ENCODE measurements at places on chromosomes 13 and 19.

GRCh38 chr13:34419025-34419424 lies 523.0 kb upstream of the NBEA start:
- no peak for DNase-seq

- no peak for DNase-seq
Measured at GRCh38 chr13:37648609-37649008, 50.0 kb upstream of the POSTN start.

DNA sequence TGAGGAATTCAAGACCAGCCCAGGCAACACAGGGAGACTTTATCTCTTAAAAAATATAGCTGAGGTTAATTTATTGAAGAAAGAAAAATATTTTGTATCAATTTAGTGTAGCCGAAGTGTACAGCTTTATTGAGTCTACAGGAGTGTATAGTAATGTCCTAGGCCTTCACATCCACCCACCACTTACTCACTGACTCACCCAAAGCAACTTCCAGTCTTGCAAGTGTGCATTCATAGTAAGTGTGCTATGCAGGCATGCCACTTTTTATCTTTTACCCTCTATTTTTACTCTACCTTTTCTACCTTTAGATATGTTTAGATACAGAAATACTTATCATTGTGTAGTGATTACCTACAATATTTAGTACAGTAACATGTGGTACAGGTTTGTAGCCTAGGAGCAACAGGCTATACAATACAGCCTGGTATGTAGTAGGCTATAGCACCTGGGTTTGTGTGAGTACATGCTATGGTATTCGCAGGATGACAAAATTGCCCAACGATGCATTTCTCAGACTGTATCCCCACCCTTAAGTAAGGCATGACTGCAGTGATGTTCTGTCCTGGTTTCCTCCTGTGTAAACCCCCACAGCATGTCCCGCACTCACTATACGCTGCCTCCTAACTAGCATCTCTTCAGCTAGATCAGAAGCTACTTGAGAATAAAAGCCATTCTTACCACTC lies 15.3 kb upstream of the ATP12A start:
- DNase-seq = no peak

- no peak for DNase-seq
Measured at GRCh38 chr13:34308725-34309124, 490.8 kb downstream of the RFC3 start.

DNA sequence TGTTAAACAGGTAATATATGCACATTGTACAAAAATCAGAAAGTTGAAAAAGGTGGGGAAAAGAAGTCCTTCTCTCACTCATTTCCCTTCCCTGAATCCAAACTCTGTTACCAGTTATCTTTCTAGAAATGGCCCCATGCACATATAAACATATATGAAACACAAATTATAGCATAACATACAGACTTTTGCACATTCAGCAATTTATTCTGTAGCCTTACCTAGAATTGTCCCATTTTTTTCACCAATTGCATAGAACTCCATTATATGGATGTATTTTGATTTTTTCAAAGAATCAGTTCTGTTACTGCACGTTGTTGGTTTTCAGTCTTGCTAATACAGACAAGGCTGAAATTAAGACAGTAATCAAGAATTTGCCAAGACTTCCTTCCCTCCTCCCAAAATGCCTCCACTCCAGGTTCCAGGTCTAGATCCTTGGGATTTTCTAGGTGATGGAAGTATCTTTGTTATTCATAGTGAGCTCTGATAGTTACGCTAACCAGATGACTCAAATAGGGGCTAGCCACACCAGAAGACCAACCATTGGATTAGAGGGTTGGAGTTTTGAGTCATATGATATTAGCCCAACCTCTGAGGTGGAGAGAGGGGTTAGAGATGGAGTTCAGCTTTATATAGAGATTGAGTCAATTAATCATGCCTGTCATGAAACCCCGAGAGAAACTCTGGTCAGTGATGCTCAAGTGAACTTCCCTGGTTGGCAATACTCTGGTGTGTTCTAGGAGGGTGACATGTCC lies 30.7 kb downstream of the GPR180 start:
- DNase-seq = no peak

- DNase-seq = no peak
Measured at GRCh38 chr19:18764591-18765051, 26.5 kb downstream of the COMP start.

DNA sequence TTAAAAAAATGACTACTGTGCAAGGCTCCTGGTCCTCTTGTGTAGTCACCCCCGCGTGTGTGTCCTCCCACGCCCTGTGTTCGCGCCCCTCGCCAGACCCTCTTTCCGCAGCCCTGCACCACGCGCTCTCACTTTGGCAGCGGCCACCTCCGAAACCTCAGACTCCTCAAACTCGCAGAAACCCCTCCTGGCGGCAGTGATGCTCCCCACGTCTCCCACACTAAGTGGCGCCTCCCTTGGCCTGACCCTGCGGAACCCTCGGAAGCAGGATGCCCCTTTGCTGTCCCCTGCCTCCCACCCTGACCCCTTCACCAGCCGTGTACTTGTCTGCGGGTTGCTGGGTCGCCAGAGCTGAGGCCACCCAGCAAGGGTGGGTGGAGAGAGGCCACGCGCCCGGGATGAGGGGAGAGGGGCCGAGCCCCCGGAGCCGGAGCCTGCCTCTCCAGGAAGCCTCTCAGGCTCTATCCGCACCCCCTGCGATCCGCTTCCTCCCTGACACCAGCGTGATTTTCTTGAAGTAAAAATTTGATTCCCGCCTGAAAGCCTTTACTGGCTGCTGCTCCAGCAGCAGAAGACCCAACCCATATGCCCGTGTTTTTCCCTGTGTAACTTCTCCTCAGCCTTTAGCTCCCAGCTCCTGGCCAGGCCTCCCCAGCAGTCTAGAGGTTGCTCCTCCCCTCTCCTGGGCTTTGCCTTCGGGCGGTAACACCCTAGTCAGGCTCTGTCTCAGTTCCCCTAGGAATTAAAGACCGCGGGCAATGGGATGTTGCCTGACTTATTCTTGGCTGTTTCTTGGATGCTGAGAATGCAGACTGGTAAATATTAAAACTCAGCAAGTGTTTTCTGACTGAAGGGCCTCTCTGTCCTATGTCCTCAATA lies 55.2 kb downstream of the MIPEP start:
- DNase-seq = no peak
